ENCODE measurements at places on chromosomes 1 and 21.
A peak's percentile ranks its signal among the peaks of the same experiment; 100 is the strongest.

- no peaks in the 10 kb centered on the region for H3K36me3 ChIP-seq
- H3K4me1 ChIP-seq, result no peaks in the 10 kb centered on the region
- no peaks in the 10 kb centered on the region for H3K27me3 ChIP-seq
- H3K4me3 ChIP-seq, result no peak overlapping the region
Observed at GRCh38 chr21:27047283-27047657, 80.4 kb upstream of the ADAMTS5 start.

DNA sequence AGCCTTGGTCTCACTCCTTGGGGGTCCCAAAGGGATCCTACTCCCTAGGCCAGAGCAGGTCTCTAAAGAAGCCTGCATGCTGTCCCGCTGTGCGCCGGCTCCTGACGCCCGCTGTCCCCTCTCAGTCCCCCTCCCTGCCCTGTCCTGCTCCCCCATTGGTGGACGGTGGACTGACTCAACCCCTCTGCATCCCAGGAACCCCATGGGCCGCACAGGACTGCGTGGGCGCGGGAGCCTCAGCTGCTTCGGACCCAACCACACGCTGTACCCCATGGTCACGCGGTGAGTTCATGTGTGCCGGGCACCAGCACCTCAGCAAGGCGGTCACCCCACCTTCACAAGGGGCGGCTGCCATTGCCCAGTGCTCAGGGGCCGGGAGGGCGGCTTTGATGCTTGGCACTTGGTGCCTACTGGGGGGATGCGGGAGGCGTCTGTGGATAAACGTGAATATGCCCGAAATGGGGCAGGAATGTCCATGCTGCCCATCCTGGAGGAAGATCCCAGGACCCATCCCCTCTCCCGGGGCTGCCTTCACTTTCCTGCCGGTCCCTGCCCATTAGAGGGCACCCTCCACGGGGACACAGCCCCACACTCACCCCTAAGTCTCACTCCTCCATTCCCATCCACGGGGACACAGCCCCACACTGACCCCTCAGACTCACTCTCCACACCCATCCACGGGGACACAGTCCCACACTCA, 20.2 kb upstream of the LRRC3 start:
- H3K4me1 ChIP-seq, result no peaks in the 10 kb centered on the region
- H3K27me3 ChIP-seq, result no peaks in the 10 kb centered on the region
- no peaks in the 10 kb centered on the region for H3K36me3 ChIP-seq
- no peak overlapping the region for H3K27ac ChIP-seq

DNA sequence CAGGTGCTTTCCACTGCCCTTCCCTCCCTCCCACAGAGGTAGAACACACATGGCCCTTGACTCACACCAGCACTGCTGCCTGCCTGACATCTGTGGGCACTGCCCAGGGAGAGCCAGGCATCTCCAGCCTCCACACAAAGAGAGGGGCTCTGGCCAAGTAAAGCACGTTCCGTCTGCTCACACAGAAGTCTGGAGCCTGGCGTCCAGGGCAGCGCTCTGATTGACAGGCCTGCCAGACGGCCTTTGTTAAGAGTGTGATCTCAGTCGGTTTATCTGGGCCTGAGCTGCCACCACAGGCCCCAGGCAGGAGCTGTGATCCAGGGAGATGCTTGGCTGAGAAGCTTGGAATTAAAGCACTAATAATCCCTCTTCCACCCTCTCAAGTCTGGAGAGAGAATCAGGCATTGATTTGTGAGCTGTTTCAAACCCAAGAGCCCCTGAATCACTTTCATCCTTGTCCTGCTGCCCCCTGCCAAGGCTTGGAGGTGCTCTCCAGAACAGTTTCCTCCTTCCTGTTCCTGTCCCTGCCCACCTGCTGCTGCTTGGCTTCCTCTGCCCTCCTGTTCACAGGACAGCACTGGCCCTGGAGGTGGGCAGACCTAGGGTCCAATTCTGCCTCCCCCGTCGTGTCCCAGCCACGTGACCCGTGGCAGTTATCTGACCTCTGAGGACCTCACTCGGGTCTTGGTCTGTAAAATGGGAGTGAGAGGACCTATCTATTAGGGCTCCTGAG, 3.7 kb downstream of the DMRTB1 start:
- H3K27ac ChIP-seq, result no peak overlapping the region
- H3K4me3 ChIP-seq, result no peak overlapping the region
- H3K4me1 ChIP-seq, result no peaks in the 10 kb centered on the region
- peaks cover 1% of the 10 kb centered on the region for H3K27me3 ChIP-seq

DNA sequence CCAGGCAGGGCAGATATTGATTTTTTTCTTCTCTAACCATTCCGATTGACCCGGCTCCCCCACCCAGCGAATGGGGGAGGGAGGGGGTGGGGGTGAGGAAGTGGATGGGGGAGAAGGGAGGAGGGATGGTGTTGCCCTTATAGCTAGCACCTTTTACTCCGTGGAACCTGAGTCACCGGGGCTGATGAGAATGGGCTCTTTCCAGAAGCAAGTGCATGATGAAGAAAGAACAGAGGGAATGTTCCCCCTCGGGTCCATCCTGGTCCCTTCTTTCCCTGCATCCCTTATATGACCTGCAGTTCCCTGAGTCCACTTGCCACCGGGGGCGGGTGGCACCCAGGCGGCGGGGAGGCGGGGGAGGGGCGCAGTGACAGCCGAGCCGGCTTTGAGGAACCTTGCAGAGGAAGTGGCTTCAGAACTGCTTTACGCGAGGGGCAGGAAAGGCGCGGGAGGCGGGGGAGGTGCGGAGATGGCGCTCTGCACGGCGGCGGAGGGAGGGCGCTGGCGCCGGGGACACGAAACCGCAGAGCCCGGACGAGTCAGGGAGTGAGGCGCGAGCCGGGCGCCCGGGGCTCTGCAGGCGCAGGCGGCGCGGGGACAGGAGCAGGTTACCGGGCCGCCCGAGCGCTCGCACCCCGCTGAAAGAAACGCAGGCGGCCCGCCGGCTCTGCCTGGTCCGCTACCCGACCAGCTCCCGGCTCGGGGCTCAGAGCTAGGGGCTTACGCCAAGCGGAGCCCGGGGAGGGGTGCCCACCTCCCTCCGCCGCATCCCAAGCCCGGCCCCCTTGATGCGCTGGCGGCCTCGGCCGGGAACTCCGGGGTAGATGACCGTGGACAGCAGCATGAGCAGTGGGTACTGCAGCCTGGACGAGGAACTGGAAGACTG, 49.7 kb downstream of the RASSF5 start:
- peaks cover 4% of the 10 kb centered on the region for H3K4me1 ChIP-seq
- no peak for DNase-seq
- peaks cover 6% of the 10 kb centered on the region for H3K27me3 ChIP-seq
- H3K4me3 ChIP-seq, result peak overlapping the region; percentile 40
- H3K27ac ChIP-seq, result no peak overlapping the region

GRCh38 chr21:14736162-14736561, 190.0 kb upstream of the SAMSN1 start:
- H3K27ac ChIP-seq, result no peak overlapping the region
- DNase-seq, result no peak
- no peaks in the 10 kb centered on the region for H3K27me3 ChIP-seq
- H3K4me1 ChIP-seq, result no peaks in the 10 kb centered on the region
- no peaks in the 10 kb centered on the region for H3K36me3 ChIP-seq
